Stimulated activated CD8-positive, alpha-beta memory T cell treated with anti-CD3 and anti-CD28 coated beads, Interleukin-15, amount 100 ng/mL, for 4 hours (primary cell): ENCODE measurements at places on chromosomes 1 and 21.
A peak's percentile ranks its signal among the peaks of the same experiment; 100 is the strongest.

- DNase-seq = no peak
Observed at GRCh38 chr1:180155182-180155682, 563 bp downstream of the QSOX1 start.

DNA sequence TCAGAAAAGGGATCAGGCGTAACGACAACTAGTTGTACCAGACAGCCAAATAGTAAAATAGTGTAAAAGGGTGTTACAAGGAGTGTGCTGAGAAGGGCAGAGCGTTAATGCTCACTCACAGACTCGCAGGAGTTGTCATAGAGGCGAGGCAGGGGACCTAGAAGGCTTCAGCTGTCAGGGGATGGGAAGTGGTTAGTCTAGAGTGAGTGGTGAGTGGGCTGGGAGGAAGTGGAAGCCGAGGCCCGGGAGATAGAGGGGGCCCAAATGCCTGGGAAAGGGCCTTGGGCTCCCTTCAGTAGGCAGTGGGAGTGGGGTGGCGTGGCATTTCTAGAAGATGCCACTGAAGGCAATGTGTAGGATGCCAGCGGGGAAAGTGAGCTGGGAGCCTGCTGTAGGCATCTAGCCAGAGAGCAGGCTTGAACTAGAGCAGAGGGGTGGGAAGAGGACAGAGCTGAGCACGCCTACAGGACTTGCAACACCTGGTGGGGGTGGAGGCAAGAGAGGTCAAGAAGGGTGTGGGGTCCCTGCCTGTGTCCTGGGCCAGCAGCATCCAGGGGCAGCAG, 10.3 kb downstream of the SLC6A17 start:
- DNase-seq = no peak

GRCh38 chr1:228037401-228038386, 30.9 kb downstream of the WNT3A start:
- no peak for DNase-seq

GRCh38 chr1:177571485-177572076, 398.3 kb downstream of the SEC16B start:
- DNase-seq = no peak

- DNase-seq = no peak
Observed at GRCh38 chr1:211343607-211344006, 17.0 kb downstream of the TRAF5 start.

DNA sequence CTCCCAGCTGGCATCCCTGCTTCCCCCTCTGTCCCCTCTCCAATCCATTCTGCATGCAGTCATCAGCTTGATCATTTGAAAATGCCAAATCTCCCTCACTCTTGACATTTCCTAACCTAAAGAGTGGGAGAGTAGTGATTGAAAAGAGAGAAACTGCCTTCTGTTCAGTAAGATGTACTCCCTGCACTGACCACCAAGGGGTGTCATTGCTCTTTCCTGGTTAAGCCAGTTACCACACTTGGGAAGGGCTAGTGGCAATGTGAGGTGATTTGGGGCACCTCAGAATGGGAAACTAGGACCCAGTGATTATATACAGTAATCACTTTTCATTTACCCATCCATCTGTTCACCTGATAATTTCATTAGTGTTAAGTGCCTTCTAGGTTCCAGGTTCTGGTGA, 6.9 kb upstream of the TMEM269 start:
- no peak for DNase-seq

DNA sequence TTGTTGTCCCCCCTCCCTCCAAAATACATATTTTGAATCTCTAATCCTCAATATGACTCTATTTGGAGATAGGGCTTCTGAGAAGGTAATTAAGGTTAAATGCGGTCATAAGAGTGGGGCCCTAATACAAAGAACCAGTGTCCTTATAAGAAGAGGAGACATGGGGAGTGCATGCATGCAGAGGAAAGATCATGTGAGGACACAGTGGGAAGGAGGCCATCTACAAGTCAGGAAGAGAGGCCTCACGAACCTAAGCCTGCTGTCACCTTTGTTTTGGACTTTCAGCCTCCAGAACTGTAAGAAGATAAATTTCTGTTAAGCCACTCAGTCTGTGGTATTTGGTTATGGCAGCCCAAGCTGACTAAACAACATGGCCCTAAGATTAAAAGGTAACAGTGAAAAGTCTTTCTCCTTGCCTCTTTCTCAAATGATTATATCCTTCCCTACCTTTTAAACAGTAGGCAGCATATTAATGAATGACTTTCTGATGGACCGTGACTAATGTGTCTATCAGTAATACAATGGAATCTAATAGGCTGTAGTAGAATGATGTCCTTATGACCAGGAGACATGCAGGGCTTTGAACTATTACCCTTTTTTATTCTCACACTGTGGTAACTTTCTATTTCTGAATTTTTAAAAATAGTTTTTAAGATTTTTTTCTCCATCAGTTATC, 40.6 kb upstream of the ST6GALNAC3 start:
- no peak for DNase-seq

GRCh38 chr21:39632796-39633442, 20.2 kb downstream of the B3GALT5 start:
- DNase-seq = no peak

GRCh38 chr1:21496886-21497285, 12.3 kb upstream of the ALPL start:
- DNase-seq = no peak

DNA sequence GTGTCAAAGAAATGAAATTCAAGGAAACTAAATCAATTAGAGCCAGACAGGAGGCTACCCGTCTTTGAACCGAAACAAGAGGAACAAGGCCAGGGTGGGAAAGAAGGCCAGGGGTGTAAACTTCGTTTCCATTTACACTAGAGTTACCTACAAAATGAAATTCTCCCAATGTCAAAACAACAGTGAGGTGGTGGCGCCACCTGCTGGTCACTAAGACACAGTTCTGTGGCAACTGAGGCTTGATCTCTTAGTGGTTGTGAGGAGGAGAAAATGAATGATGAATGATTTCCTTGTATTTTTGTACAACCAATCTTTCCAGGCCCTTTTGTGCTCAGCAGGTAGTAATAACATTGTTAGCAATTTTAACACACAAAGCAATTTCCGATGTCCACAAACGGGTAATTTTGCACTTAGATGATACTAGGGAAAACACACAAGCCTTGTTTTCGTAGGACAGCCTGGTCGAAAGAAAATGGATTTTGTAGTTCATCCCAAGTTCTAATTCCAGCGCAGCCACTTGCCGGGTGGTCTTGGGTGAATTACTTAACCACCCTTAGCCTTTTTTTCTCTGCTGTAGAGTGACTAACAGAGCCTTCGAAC, 54.8 kb upstream of the SOD1 start:
- peak; percentile 47 for DNase-seq

GRCh38 chr21:16492892-16493291, 763.1 kb downstream of the USP25 start:
- no peak for DNase-seq

GRCh38 chr1:30780409-30780808, 22.8 kb upstream of the LAPTM5 start:
- no peak for DNase-seq
